ENCODE measurements at places on chromosomes 7 and 10.

DNA sequence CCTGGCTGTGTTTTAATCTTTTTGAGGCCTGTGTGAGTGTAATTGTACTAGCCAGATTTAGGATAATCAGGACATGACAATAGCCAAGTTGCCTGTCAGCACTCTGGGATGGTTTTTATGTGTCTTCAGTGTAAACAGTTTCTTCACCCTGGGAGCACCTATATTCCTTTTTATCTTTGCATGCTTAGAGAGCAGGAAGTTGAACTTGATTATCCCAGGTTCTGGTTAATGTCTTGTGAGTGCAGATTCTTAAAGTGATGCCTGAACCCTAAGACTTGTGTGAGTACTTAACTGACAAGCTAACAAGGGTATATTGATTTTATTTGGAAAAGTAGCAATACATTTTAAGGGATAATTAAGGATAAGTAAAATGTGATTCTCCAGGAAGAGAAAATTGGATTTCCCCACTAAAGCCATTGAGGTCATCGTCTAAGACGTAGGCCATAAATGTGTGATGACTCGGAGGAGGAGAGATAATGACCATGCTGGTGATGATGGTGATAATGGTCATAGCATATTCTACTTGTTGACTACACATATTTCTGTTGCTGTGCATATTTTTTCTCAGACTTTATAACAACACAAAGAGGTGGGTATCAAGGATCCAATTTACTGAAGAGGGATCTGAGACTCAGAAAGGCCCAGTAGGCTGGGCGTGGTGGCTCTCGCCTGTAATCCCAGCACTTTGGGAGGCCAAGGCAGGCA is 234.7 kb downstream of the CAMK1D start:
- no peak for DNase-seq

- DNase-seq, result no peak
These were observed 10.5 kb downstream of the GET4 start for GRCh38 chr7:886626-887487.

- no peak for DNase-seq
These were observed 251.9 kb downstream of the AGMO start for GRCh38 chr7:15309872-15310271.

DNA sequence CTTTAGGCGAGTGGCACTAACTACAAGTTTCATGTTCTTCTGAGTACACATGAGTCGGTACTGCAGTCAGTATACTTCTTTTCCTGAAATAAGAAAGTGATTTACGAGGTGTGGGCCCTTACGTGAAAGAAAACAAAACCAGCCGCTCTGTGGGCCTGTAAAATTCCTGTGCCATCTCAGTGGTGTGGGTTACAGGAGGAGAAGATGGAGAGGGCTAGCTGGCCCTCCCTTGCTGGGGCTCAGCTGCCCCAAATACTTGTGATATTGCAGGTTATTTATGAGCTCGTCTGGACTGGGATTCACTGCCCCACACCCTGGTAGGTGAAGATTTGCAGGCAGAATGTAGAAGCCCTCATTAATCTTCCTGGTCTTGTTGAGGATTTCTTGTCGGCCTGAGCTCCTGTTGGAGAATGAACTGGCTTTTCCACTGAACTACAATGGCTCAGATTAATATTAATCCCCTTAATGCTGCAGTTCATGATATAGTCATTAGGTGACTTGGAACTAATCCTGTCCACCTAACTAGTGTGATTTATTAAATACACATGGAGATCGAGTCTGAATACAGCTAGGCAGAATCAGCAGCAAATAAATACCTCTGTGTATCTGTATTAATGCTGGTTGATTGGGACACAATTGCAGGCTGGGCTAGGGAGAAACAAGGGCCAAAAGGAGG is 68.0 kb downstream of the GBF1 start:
- DNase-seq, result no peak

GRCh38 chr7:106339513-106340246 is 54.9 kb upstream of the NAMPT start:
- DNase-seq, result no peak

GRCh38 chr7:159075563-159076238 is 69.0 kb downstream of the VIPR2 start:
- DNase-seq, result no peak

GRCh38 chr10:72086466-72087391 is 1.6 kb downstream of the SPOCK2 start:
- no peak for DNase-seq

- no peak for DNase-seq
These were observed 293.5 kb upstream of the YAE1 start for GRCh38 chr7:39272691-39273090.

- DNase-seq, result no peak
These were observed 139.4 kb downstream of the SKIDA1 start for GRCh38 chr10:21385996-21386585.

DNA sequence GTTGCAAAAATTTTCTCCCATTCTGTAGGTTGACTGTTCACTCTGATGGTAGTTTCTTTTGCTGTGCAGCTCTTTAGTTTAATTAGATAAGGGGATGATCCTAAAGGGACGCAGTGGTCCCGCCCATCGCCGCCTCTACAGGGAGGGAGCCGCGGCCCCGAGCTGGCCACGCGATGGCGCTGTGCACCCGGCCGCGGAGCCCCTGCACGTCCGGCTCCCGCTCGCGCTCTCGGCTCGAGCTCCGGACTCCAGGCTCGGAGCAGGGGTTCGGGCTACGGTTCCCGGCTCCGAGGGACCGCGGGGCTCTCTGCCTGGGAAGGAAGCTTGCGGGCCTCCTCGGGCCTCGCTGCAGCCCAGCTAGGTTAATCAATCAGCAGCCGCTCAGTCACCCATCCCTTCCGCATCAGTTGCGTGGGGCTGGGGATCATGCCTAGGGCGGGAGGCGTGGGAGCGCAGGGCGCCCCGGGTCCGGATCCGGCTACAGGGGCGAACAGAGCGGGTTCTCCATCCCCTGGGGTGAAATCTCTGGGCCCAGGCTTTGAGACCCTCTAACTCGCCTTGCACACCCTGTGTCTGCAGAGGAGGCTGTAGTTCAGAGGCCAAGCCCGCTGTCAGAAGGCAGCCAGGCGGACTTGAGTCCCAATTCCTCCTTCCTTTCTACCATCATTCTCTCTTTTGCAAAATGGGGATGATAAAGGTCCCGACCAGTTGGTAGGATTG is 97.9 kb downstream of the WDR11 start:
- DNase-seq, result no peak

- no peak for DNase-seq
These were observed 27.8 kb downstream of the UNC5B start for GRCh38 chr10:71239946-71240795.

DNA sequence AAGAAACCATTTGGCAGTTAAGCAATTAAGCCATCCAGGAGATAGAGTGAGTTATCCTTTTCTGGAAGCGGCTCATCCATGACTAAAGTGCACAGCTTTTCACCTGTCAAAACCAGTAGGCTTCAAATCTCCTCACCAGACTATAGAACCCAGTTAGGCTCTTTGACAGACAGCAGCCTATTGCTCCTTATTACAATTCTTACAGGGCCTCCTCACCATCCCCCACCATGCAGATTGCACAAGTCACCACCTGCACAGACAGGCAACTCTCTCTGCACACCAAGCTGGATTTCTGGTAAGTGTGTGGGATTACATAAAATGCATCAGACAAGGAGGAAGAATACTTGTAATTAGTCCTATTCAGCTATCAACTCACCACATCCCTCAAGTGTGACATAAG is 301.6 kb downstream of the SNX13 start:
- no peak for DNase-seq

Data from NCI-H526 treated with DMSO at 0.1 percent for 48 hours (cell line).